Stimulated activated CD4-positive, alpha-beta T cell treated with anti-CD3 and anti-CD28 coated beads, Interleukin-2, amount 100 ng/mL, for 24 hours (primary cell): ENCODE measurements at places on chromosomes 12 and 14.

DNA sequence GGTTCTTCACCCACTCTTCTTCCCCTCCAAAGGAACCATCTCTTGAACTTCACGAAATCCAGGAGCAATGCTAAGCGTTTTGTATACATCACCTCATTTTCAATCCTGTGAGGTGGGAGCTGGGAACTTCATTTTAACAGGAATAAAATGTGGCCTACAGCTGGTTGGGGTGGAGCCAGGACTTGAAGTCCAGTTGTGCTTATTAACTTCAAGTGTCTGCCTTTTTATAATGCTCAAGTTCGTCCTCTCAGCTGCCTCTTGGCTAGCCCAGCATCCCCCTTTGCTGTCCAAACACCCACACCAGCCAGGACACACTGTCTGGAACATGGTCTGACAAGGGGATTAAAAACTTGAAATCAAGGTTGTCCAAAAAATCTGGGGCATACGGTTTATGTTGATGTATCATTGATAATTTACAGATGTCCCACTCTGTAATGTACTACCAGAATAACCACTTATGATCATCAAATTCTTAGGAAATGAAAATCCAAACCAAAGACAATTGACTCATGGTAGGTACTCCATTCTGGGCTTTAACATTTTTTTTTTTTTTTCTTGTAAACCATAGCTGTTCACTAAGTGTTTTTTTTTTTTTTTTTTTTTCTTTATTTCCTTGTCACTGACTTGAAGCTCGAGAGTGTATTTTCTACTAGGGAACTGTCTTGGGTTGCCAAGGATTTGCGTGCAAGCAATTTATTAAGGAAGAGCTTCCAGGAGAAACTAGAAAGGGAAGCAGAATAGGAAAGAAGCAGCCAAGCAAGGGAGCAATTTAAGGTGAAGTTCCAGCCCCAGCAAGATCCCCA lies 252.3 kb downstream of the EFCAB11 start:
- DNase-seq, result no peak

DNA sequence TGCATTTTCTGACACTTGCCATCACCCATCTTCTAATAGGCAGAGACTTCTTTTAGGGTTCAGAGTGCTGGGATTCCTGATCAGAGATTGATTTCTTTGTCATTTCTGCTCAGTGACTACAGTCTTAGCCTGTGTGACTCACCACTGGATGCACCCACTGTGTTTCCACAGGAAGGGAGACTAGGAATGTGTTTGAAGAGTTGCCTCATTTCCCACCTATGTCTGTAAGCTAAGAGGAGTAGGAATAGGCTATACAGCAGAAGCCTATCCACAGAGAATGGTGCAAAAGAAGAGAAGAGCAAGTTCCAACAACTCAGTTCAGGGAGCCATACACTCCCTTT lies 60.2 kb upstream of the ACTN1 start:
- DNase-seq, result no peak

GRCh38 chr12:1360441-1361210 lies 233.8 kb downstream of the FBXL14 start:
- no peak for DNase-seq

GRCh38 chr14:96582411-96582961 lies 80.3 kb downstream of the PAPOLA start:
- DNase-seq, result no peak

DNA sequence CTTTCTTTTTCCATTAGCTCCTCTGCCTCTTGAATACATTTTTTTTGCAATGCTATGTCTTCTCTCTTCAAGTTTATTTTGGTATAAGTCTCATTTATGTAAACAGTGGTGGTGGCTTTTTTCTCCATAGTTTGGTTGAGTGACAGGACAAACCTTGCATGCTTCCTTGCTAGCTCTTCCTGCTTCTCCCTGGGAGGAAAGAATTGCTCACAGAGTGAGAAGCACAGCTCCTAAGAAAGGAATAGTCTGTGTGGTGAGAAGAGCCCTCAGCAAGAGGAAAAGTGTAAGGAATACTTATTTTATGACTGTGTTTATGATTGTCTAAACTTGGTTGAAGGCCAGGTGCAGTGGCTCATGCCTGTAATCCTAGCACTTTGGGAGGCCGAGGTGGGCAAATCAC lies 11.5 kb downstream of the CCDC175 start:
- no peak for DNase-seq

GRCh38 chr14:96245710-96246538 lies 10.1 kb upstream of the BDKRB1 start:
- DNase-seq, result no peak

- DNase-seq, result no peak
These were observed 678.6 kb downstream of the BCL11B start for GRCh38 chr14:98593361-98593761.

DNA sequence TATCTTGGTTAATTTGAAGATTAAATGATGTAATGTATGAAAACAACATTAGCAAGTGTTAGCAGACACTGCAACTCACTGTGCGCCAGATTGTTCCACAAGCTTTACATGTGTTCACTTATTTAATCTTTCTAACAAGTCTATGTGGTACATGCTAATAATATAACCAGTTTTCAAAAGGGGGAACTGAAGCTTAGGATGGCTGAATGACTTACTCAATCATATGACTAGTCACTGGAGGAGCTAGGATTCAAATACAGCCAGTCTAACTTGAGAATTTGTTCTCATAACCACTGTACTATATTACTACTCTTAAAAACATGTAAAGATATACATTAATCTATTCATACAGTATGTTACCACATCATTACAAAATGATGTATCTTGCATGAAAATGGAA lies 60.5 kb upstream of the LRIG3 start:
- DNase-seq, result no peak
